ENCODE measurements at places on chromosomes 4 and X.

DNA sequence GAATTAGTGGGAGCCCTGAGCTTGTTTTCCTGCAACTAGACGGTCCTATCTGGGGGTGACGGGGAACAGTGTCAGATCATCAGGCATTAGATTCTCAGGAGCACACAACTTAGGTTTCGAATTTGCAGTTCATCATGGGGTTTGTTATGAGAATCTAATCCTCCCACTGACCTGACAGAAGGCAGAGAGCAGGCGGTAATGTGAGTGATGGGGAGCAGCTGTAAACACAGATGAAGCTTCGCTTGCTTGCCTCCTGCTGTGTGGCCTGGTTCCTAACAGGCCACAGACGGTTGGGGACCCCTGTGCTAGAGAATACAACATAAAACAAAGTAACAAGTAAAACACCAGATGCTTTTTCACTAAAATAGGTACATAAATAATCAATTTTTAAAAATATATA, 86.2 kb upstream of the BLTP1 start:
- no peak for DNase-seq

DNA sequence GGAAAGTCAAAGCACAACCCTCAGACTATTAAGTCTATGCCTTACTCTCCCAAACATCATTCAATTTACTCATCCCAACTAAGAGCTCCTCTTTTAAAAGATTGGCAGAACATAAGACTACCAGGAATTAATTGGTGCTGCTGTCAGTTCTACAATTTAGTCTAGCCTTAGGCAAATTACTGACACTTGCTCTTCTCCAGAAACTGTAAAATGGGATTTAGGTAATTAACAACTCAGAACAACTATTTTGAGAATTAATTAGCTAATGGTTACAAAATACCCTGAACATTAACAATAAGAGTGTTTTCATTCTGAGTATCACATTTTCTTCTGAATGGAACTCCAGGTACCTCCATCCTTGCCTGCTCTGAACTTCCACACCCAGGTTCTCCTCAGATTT, 36.2 kb upstream of the RBM47 start:
- DNase-seq, result no peak

- DNase-seq, result peak; percentile 67
Measured at GRCh38 chrX:53445977-53446376, 11.8 kb upstream of the HSD17B10 start.

DNA sequence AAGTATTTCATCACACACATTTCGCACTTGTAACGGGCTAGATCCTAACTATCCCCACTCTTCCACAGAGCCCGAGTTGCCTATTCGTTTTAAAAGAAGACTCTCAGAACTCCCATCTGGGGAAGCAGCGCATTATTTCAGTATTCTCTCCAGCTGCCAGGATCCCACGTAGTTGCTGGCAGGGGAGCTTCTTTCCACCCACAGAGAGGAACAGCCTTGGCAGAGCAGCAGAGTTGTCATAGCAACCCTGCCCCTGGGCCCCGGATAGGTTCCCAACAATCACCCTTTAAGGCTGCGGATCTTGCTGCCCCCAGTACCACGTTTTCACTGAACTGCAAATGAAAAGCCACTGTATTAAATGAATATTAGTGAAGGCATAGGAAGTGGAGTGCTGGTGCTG, 106.7 kb downstream of the GPM6A start:
- DNase-seq, result no peak

DNA sequence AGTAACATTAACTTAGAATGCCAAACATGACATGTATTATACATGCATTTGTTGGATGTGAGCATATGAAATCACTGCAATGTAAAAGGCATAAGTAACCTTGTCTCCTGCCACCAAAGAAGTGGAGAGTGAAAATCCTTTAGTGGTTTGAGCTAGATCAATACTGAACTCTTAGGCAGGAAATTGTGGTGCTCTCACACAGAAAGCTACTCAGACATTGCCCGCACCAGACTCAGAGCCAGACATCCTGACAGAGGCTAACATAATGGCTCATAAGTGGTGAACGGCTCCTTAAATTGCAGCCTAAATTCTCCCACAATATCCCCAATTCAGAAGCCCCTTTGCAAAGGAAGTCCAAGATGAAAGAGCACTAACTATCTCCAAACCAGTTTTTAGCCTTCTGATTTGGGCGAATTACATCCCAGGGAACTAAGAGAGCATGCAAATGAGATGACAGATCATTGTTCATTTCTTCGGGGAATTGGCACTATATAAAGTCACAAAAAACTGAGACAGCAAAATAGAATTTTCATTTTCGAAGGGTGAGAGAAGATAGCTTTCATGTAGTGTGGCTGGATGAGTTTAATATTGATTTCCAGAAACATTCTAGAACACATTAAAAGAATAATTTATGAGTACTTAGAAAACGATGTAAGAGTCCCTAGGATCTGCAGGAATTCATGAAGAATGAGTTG, 233.6 kb upstream of the RPS6KA3 start:
- no peak for DNase-seq
